ENCODE measurements at places on chromosomes 2 and 18.
A peak's percentile ranks its signal among the peaks of the same experiment; 100 is the strongest.

DNA sequence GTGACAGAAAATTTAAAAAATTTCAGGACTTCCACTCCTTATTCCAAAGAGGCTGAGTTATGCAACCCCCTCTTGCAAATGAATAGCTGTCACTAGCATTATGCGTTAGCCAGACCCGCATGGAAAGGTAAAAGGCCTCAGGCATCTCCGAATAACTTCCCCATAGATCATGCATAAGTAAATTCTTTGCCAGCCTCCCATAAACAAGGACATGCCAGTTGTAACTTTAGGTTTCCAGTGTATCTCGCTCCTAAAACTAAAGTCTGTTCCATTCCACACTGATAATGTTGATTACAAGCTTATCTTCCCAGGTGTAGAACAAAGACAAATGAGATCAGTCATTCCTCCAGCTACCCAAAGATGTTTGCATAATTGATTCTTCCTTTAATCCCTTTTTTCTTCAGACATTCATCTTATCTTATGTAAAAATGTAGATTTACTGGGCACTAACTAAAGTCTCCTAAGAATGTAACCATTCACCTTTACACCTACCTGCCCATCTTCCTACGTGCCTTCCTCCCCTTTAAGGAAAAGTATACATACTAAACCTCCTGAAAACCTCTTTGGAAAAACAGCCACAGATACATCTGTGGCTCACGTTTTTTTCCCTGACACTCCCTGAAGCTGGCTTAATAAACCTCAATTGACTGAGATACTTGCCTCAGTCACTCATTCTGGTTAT lies 13.6 kb upstream of the NFU1 start:
- peaks cover 5% of the 10 kb centered on the region for H3K27me3 ChIP-seq
- no peaks in the 10 kb centered on the region for H3K36me3 ChIP-seq
- H3K4me1 ChIP-seq, result peaks cover 17% of the 10 kb centered on the region
- no peak for DNase-seq
- no peak overlapping the region for H3K4me3 ChIP-seq

GRCh38 chr18:77199707-77200106 lies 49.9 kb upstream of the GALR1 start:
- H3K36me3 ChIP-seq, result no peaks in the 10 kb centered on the region
- H3K4me3 ChIP-seq, result no peak overlapping the region
- H3K27me3 ChIP-seq, result peaks cover 30% of the 10 kb centered on the region

DNA sequence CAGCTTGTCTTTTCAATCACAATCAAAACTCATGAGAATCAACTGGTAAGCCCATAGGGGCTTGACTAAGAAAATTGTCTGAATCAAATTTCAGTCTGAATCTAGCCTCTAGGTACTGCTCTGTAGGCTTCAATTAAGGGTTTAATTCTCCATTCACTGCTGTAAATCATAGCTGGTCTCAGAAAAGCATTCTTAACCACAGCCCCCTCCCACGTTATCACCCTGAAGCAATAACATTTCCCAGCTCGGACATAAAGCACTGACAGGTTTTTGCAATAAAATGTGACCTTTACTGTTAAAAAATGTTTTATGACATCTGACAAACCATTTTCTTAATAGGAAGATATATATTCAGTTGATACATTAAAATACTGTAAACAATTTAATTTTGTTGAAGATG lies 55.0 kb downstream of the LRP1B start:
- H3K27ac ChIP-seq, result no peak overlapping the region
- no peaks in the 10 kb centered on the region for H3K4me1 ChIP-seq
- H3K4me3 ChIP-seq, result no peak overlapping the region
- DNase-seq, result no peak
- H3K36me3 ChIP-seq, result peaks cover 9% of the 10 kb centered on the region

- no peak for DNase-seq
- no peak overlapping the region for H3K27ac ChIP-seq
- H3K4me3 ChIP-seq, result no peak overlapping the region
These were observed 30.0 kb upstream of the TOGARAM2 start for GRCh38 chr2:28950941-28951630.

- H3K27me3 ChIP-seq, result peaks cover 5% of the 10 kb centered on the region
- DNase-seq, result no peak
- H3K27ac ChIP-seq, result no peak overlapping the region
- H3K4me3 ChIP-seq, result no peak overlapping the region
- H3K36me3 ChIP-seq, result no peaks in the 10 kb centered on the region
- H3K4me1 ChIP-seq, result no peaks in the 10 kb centered on the region
These were observed 62.8 kb upstream of the SLC38A11 start for GRCh38 chr2:165017966-165018596.

- peak overlapping the region; percentile 33 for H3K4me3 ChIP-seq
- H3K36me3 ChIP-seq, result no peaks in the 10 kb centered on the region
- no peaks in the 10 kb centered on the region for H3K27me3 ChIP-seq
- no peak overlapping the region for H3K27ac ChIP-seq
These were observed 370.5 kb upstream of the CHAC2 start for GRCh38 chr2:53397085-53397484.

DNA sequence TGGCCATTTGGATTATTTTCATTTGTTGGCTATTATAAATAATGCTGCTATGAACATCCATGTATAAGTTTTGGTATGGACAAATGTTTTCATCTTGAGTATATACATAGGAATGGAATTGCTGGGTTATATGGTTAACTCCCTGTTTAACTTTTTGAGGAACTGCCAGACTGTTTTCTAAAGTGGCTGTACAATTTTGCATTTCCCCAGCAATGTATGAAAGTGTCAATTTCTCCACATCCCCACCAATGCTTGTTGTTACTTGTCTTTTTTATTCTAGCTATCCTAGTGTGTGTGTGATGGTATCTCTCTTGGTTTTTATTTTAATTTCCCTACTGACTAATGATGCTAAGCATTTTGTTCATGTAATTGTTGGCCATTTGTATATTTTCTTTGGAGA lies 90.6 kb upstream of the CYP26B1 start:
- H3K27ac ChIP-seq, result no peak overlapping the region
- DNase-seq, result no peak
- peaks cover 2% of the 10 kb centered on the region for H3K27me3 ChIP-seq
- no peaks in the 10 kb centered on the region for H3K36me3 ChIP-seq
- H3K4me3 ChIP-seq, result no peak overlapping the region

DNA sequence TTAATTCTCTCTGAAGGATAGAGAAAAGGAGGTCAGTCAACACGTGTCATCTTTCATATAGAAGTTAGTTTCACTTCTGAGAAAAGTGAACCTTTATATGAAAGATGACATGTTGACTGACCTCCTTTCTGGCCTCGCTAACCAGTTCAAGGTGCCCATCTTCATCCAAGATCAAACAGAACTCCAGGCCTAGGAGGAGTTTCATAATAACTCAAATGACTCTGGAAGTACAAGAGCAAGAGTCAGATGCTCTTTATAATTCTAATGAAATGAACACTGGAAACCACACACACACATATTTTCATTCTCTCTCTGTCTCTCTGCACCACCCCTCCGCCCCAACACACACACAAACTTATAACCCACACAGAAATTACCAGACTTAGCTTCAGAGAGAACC lies 16.3 kb downstream of the ANKRD44 start:
- no peak overlapping the region for H3K27ac ChIP-seq
- peaks cover 11% of the 10 kb centered on the region for H3K36me3 ChIP-seq
- no peak overlapping the region for H3K4me3 ChIP-seq
- no peaks in the 10 kb centered on the region for H3K27me3 ChIP-seq
- H3K4me1 ChIP-seq, result peaks cover 9% of the 10 kb centered on the region

- no peaks in the 10 kb centered on the region for H3K27me3 ChIP-seq
- no peak overlapping the region for H3K27ac ChIP-seq
- no peak overlapping the region for H3K4me3 ChIP-seq
- no peak for DNase-seq
- H3K4me1 ChIP-seq, result no peaks in the 10 kb centered on the region
- H3K36me3 ChIP-seq, result no peaks in the 10 kb centered on the region
These were observed 17.2 kb downstream of the B4GALT6 start for GRCh38 chr18:31667185-31667584.

DNA sequence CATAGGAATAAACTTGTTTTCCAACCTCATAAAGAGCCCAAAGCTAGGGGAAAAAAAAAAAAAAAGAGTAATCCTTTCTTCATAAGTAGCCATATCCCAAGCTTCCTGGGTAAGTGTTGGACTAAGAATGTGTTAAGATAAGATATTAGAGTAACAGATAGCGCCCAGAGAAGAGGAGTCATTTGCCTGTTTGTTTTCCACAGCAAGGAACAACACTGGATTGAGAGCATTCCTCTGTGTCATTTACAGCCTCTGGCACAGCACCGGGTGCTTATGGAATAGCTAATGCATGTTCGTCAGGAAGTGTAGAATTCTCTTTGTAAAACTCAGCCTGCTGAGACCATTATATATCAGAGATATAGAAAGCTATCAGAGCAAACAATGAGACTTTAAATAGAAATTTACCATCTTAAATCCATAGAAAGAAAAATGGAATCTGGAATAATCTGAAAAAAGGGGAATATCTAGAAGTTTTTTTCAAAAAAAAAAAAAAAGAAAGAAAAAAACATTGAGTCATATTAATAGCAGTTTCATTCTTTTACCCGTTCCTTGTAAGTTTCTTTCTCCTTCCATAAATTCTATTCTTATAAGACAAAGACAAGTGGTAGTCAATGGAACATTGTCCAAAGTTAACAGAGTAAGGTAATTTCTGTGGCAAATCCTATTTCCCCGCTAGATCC lies 37.6 kb downstream of the LRP2 start:
- H3K27me3 ChIP-seq, result no peaks in the 10 kb centered on the region
- H3K4me1 ChIP-seq, result no peaks in the 10 kb centered on the region
- no peak for DNase-seq
- H3K27ac ChIP-seq, result no peak overlapping the region

DNA sequence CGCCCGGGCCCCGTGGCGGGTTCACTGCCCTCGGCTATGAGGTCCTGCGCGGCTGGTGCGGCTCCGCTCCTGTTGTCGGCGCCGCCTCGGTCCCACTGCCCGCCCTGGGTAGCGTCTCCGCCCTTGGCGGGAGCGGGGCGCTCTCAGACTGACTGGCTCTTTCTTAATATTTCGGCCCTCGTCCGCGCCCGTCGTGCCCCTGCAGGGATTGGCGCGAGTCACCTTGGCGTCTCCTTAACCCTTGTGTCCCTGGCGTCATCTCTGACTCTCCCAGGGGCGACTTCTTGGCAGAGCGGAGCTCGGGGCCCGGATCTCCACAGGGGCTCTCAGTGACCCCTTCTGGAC lies 1.3 kb downstream of the PTMA start:
- H3K4me1 ChIP-seq, result peaks cover 30% of the 10 kb centered on the region
- H3K27ac ChIP-seq, result peak overlapping the region; percentile 92
- H3K4me3 ChIP-seq, result peak overlapping the region; percentile 96

DNA sequence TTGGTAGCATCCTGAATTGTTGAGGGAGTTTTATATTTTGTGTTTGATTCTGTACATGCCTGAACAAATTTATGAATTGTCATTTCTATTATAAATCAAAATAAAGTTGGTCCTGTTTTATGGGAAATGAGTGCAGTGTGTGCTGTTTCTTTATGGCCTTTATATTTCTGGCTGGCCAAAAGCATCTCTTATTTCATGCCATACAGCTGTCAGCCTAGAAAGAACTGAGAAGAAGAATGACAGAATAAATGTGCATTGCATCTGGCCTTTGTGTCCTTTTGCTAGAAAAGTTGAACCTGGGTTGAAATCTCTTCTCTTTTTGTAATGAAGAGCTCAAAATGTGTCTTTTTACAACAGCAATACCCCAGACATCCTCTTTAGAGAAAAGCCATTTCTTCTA lies 474.7 kb upstream of the LRATD1 start:
- H3K36me3 ChIP-seq, result no peaks in the 10 kb centered on the region
- no peaks in the 10 kb centered on the region for H3K4me1 ChIP-seq
- H3K27me3 ChIP-seq, result no peaks in the 10 kb centered on the region
- H3K27ac ChIP-seq, result no peak overlapping the region

- H3K27me3 ChIP-seq, result no peaks in the 10 kb centered on the region
- DNase-seq, result no peak
- no peak overlapping the region for H3K4me3 ChIP-seq
- no peaks in the 10 kb centered on the region for H3K36me3 ChIP-seq
- H3K27ac ChIP-seq, result no peak overlapping the region
These were observed 518.8 kb upstream of the ACVR2A start for GRCh38 chr2:147325990-147326389.

- peaks cover 20% of the 10 kb centered on the region for H3K36me3 ChIP-seq
- no peaks in the 10 kb centered on the region for H3K27me3 ChIP-seq
- peaks cover 24% of the 10 kb centered on the region for H3K4me1 ChIP-seq
- H3K4me3 ChIP-seq, result no peak overlapping the region
- DNase-seq, result no peak
These were observed 473.0 kb downstream of the CCDC85A start for GRCh38 chr2:56656826-56657225.

DNA sequence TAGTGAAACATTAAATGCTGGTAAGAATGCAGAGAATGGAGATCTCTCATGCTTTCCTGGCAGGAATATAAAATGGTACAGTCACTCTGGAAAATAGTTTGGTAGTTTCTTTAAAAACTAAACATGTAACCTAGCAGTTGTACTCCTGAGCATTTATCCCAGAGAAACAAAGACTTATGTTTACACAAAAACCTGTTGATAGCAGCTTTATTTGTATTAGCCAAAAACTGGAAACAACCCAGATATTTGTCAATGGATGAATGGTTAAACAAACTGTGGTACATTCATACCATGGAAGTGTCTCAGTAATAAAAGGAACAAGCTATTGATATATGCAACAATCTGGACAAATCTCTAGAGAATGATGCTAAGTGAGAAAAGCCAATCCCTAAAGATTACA lies 81.7 kb upstream of the CTAGE1 start:
- no peaks in the 10 kb centered on the region for H3K27me3 ChIP-seq
- no peak overlapping the region for H3K4me3 ChIP-seq
- H3K36me3 ChIP-seq, result peaks cover 8% of the 10 kb centered on the region
- H3K4me1 ChIP-seq, result peaks cover 33% of the 10 kb centered on the region
- no peak overlapping the region for H3K27ac ChIP-seq

GRCh38 chr18:78969574-78970315 lies 9.9 kb upstream of the SALL3 start:
- H3K4me1 ChIP-seq, result no peaks in the 10 kb centered on the region
- DNase-seq, result no peak
- peaks cover 7% of the 10 kb centered on the region for H3K27me3 ChIP-seq
- no peak overlapping the region for H3K4me3 ChIP-seq
- H3K36me3 ChIP-seq, result peaks cover 2% of the 10 kb centered on the region

GRCh38 chr2:80300346-80300745 lies 4.2 kb downstream of the LRRTM1 start:
- no peak overlapping the region for H3K27ac ChIP-seq
- DNase-seq, result no peak
- no peak overlapping the region for H3K4me3 ChIP-seq

GRCh38 chr2:25558262-25558661 lies 115.1 kb downstream of the DTNB start:
- no peak overlapping the region for H3K4me3 ChIP-seq
- H3K27ac ChIP-seq, result peak overlapping the region; percentile 77
- H3K27me3 ChIP-seq, result no peaks in the 10 kb centered on the region

DNA sequence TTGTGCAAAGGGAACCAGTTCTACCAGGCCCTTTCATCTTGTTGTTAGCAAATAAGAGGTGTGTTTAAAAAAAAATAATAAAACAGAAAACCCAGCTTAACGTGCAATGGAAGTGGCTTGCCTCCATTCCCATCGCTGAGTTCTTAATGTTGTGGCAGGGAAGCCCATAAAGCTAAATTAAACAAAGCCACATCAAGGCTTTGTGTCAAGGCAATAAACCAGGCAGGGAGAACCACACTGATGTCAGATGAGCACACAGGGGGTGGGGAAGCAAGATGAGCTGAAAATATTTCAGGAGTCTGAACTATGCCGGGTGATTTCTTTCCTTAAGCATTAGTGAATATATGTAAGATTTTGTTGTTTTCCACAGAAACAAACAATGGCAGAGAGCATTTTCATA lies 73.5 kb downstream of the PHLPP1 start:
- no peak overlapping the region for H3K27ac ChIP-seq
- H3K27me3 ChIP-seq, result no peaks in the 10 kb centered on the region
- H3K4me3 ChIP-seq, result no peak overlapping the region
- DNase-seq, result no peak
- no peaks in the 10 kb centered on the region for H3K36me3 ChIP-seq

GRCh38 chr18:5628512-5629255 lies 84.9 kb upstream of the EPB41L3 start:
- DNase-seq, result no peak
- H3K4me1 ChIP-seq, result no peaks in the 10 kb centered on the region
- H3K27ac ChIP-seq, result no peak overlapping the region
- H3K27me3 ChIP-seq, result no peaks in the 10 kb centered on the region
- H3K36me3 ChIP-seq, result no peaks in the 10 kb centered on the region

Data from HFFc6 (cell line).